ENCODE measurements at places on chromosomes 7 and 10.

DNA sequence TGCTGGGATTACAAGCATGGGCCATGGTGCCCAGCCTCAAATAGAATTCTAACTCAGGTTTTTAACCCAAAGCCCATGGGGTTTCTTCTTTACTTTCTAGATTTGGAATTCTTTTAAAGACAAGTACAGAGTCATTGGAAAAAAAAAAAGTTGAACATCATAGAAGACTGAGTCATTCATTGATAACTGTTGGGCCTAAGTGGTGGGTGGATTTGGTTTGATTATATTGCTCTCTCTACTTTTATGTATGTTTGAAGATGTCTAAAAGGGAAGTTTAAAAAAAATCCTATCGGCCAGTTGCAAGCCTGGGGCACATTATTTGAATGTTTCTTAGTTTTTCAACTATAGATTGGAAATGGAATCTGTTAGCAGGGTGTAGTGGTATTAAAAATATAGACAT, 49.7 kb downstream of the INPP5F start:
- no peak for DNase-seq

GRCh38 chr7:151009327-151010036, 14.8 kb downstream of the ATG9B start:
- DNase-seq: no peak

DNA sequence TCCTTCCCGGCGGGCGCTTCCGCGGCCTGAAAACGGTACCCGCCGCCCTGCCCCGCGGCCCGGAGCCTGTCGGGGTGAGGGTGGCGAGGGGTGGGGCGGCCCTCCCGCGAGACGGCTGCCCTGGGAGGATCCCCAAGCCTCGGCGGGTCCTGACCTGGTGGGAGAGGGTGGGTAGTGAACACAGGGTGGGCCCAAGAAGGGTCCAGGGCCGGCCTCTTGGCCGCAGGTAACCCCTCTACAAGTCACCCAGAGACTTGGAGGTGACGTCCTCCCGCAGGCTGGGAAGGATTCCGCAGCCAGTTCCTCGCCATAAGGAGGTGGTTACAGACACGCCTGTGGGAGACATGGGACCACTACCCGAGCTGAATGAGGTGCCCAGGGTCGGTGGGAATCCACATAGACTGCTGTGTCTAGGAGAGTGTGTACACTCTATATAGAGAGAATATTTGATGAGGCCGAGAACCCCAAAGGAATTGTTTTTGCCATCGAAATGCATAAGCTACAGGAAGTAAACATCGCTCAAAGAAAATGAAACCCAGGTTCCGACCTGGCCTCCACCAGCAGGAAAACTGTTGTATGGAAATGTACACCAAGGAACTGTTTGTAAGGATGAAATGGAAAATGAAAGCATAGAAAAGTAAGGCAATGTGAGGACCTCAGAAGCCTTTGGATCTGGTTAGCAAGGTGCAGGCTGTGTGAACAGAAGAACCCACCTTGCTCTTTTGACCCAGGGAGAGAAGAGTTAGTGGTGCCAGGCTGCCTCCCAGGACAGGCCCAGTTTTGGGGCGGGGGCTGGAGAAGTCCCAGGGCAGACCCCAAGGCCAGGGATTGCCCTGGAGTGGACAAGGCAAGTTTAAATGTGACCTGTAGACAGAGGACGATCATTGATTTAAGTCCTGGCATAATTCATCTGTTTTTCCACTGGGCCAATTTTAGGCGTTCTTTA, 659 bp downstream of the OPTN start:
- DNase-seq: no peak

GRCh38 chr7:16585540-16585939, 58.9 kb downstream of the LRRC72 start:
- DNase-seq: no peak

GRCh38 chr10:3704565-3705325, 80.3 kb downstream of the KLF6 start:
- DNase-seq: no peak

- DNase-seq: no peak
Observed at GRCh38 chr10:44322137-44322536, 62.8 kb downstream of the CXCL12 start.

DNA sequence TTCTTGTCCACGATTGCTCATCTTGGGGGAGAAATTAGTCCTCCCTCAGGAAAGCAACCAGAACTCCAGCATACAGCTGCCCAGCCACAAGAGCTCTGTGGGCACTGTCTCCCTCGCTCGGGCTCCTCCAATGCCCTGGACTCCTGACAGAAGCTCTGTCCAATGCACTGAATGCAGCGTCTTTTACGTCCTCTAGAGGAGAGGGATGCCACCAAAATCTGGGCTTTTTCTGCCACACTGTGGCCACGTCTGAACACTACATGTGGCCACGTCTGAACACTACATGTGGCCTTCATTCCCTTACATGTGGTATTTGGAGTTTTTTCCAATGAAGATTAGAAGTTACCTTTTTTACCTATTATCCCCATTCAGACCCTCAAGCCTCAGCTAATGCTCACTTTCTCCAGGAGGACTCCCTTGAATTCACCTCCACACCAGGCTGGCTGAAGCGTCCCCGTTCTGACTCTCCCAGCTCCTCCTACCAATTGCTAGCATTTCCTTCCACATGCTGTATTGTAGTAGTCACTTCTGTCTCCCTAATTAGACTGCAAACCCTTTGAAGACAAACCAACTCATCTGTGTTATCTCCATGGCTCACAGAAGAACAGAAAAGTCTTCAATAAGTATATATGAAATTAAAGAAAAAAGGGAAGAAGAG, 134.3 kb upstream of the PDE1C start:
- DNase-seq: peak; percentile 40

DNA sequence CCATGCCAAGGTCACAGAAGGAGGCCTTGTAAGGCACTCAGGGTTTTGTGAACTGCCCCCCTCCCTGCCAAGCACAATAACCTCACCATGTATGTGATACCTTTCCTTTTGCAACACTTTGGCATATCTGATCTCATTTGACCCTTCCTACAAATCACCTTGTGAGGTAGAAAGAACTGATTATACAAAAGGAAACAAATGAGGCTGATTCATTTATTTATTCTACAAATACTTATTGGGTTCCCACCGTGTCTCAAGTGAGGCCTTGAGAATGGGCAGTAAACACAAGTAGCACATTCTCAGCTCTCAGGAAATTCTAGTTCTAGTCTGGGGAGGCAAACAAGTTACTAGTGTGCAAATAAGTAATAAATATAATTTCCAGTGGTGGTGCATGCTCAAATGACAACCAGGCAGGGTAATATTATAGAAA, 19.6 kb downstream of the PLCE1 start:
- DNase-seq: no peak

GRCh38 chr7:34672430-34672829, 14.4 kb downstream of the NPSR1 start:
- peak; percentile 21 for DNase-seq

DNA sequence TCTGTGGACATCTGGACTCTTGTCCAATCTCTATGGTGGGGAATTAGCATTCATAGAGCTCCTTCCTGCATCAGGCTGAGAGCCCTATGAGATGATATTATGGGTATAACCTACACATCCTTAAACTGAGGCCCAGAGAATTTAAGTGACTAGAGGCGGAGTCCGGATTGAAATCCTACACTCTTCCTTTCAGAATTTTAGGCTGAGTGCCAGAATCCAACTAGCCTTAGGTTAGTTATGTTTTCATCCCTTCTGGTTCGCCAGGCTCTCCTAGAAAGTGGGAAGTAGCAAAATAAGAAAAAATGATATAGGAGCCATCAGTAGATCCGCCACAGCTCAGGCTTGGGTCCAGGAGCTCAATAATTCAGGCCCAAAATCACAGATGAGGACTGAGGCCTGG, 212.5 kb downstream of the GLI3 start:
- DNase-seq: no peak

DNA sequence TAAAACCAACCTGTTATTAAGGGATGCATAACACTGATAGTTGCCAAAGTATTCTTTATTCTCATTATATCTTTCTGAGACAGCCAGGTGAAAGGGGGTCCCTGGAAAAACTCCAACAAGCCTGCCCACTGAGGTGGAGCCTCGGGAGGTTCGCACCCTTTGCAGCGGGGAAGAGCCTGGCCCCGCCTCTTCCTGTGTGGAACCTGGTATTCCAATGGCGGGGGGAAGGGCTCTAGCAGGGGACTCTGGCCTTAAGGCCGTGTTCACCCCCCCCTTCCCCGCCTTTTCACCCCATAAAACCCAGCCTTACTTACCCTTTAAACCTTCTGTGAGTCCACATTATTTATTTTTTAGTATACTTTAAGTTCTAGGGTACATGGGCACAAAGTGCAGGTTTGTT, 62.4 kb upstream of the PDK4 start:
- no peak for DNase-seq

DNA sequence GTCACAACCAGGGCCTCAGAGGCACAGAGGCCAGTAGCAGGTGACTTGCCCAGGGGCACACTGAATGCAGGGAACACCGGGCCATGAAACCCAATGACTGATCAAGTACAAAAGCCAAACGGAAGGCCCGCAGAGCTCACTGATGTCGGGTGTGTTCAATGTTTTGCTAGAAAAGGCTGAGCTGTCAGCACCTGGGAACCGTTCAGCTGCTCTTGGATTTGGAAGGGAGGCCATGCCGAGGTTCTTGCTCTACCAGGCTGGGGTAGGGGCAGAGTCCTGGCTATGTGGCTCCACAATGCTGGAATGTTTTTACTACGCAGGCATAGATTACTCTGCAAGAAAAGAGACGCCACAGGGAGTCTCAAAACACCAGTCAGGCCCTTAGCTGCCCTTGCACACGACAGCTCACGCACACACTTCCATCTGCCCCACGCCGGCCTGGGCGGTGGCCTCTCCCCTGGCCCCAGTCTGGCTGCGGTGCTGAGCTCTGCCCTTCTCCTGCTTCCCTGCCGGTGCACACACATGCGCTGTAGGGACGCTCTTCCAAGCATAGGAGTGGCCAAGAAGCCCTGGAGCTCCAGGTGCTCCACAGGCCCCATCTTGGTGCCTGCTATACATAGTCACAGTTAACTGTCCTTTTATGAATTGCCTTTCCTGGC, 79.9 kb downstream of the ZRANB1 start:
- DNase-seq: no peak

- no peak for DNase-seq
Observed at GRCh38 chr10:75654772-75655171, 223.3 kb downstream of the LRMDA start.

- no peak for DNase-seq
Observed at GRCh38 chr7:47833211-47833610, 115.1 kb downstream of the PKD1L1 start.

DNA sequence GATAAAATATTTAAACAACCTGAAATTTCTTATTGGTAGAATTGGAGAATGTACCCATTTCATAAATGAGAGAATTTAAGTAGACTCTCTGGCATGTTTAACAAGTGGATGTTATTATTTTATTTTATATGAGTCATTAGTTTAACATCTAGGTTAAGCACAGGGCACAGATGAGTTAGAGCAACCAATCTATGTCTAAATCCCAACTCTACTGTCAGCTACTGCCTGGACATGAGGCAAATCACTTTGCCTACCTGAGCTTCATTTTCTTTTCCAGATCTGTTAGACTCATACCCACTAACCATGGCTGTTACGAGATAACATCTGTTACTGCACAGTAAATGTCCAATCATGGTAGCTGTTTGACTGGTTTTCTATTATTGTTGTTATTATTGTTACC, 251.1 kb downstream of the INHBA start:
- DNase-seq: no peak

- no peak for DNase-seq
Observed at GRCh38 chr7:113936982-113937381, 18.2 kb upstream of the PPP1R3A start.

DNA sequence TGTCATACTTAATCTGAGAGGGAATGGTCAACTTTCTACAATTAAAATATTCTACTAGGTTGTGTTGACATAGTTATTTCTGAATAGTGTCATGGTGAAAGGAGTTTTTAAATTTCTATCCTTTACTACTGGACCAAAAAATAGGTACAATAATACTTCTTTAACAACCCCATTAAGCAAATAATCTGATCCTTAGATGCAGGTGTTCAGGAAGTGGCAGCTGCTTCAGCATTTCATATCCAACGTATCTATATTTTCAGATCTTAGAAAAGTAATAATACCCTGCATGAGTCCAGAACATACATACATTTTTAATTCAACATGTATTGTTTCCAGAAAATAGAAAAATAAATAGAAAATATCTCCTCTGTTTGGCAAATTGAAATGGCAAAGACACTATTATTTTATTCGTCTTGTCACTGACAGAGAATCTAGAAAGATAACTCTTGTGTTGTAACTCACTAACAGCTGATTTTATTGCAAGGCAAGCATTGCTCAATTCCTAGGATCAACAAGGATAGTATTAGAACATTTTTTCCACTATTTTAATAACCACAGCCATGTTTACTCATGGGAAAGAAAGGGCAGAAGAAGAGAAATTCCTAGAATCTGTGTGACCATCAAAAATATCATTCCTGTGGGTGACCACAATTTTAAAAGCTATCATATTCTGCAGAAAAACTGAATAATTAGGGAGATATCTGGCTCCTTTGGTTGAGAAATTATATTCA, 159.3 kb upstream of the CNTNAP2 start:
- peak; percentile 17 for DNase-seq

Data from fibroblast of skin of left biceps (primary cell).